Stimulated activated CD8-positive, alpha-beta memory T cell treated with anti-CD3 and anti-CD28 coated beads, Interleukin-7, amount 100 ng/mL, for 24 hours (primary cell): ENCODE measurements at places on chromosomes 6 and 20.
A peak's percentile ranks its signal among the peaks of the same experiment; 100 is the strongest.

DNA sequence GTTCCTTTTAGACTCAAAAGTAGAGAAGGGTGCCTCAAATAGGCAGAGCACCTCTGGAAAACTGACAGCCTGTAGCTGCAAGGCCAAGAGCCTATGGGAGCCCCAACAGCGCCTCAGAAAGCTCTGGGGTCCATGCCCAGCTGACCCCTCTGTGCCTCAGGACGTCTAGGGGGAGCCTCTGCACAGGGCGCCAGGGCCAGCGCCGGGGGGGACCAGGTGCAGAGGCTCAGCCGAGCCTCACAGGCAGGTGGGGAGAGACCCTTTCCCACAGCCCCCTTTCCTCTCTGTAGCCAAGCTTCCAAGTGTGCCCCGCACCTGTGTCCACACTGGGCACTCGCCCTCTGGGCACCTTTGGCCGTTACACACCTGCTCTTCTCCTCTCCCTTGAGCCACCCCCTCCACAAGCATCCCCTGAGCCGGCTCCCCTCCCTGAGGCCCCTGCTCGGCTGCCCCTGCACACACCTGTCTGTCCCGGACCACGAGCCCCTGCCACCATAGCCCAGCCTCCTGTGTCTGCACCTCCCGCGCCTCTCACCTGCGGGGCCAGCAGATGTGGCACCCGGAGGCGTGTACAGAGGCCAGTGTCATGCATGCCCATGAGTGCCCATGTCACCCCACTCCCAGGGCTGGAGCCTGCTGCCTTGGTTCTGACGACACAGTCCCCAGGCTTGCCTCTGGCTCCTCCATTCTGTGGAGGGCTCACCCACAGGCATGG, 53.2 kb downstream of the GINS1 start:
- DNase-seq: no peak

GRCh38 chr6:79544299-79544927, 7.2 kb upstream of the LCA5 start:
- DNase-seq: no peak

GRCh38 chr6:144931172-144932035, 646.3 kb downstream of the UTRN start:
- peak; percentile 4 for DNase-seq

GRCh38 chr6:47079638-47080037, 37.5 kb upstream of the ADGRF1 start:
- no peak for DNase-seq

- DNase-seq: no peak
Observed at GRCh38 chr20:32626859-32627636, 41.9 kb upstream of the NOL4L start.

DNA sequence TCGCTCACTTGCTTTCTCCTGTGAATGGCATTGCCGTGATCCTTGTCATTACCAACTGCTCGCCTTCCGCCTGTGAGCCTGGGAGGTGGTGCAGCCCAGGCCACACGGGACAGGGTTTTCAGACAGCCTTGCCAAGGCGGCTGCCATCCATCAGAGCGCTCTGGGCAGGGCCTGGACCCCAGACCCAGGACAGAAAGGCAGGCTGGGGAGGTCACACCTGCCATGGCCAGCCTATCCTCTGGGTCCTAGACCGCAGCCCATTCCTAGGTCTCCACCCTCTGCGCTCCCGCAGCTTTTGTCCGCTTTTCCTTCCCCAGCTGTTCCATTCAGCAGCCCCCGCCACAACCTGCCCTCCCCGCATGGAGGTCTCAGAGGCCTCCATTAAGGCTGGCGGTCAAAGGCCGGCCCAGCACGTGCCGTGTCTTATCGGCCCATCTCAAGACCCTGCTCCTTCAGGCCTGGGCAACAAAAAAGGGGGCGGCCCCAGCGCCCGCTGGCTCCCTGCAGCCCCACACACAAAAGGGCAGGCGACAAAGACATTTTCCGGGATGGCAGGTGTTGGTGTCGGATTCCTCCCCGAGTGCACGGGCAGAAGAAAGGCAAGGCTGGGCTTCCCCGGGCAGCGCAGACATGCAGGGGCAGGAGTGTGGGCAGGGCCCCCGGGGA, 28.1 kb downstream of the INSM1 start:
- DNase-seq: no peak

DNA sequence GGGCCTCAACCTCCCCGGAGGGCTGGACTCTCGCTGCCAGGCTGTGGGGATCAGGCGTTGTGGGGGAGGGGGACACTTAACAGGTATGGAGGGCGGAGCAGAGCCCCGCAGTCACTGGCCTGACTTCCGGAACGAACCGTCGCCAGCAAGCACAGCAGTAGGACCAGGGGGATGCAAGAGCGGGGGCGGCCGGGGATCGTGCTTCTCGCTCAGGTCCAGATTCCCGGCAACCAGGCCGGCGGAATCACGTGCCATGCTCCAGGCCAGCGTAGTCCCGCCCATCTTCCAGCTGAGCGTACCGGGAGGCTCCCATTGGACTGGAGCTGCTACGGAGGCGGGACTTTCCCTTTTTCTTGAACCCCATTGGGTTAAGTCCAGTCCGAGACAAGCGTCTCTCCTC, 10.0 kb upstream of the POU5F1 start:
- DNase-seq: no peak
